Fibroblast of skin of left biceps (primary cell): ENCODE measurements at places on chromosomes 7 and 10.

GRCh38 chr7:43491984-43492383 is 90.9 kb upstream of the STK17A start:
- no peak for DNase-seq

GRCh38 chr7:19079066-19079465 is 38.4 kb downstream of the TWIST1 start:
- no peak for DNase-seq

DNA sequence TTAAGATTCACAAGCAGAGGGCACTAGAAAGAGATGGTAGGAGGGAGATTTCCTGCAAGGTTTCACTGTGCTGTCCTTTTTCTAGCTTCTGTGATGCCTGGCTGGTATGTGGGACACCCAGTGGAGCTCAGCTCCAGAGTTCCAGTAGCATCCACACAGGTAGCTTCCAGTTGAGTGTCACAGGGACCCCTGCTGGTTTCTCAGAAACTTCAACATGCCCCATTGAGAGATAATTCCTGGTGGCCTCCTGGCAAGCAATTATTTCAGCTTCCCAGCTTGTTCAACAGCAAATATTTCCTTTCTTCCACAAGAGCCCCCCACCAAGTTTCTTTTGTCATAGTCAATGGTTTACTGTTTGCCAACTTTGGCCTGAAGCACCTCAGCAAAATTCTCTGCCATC is 858.7 kb downstream of the REEP3 start:
- no peak for DNase-seq

GRCh38 chr10:103605359-103606096 is 112.0 kb downstream of the NEURL1 start:
- no peak for DNase-seq

GRCh38 chr7:108145401-108145800 is 15.2 kb upstream of the LAMB4 start:
- no peak for DNase-seq

- no peak for DNase-seq
These were observed 37.1 kb downstream of the GNG11 start for GRCh38 chr7:93958651-93959050.

- no peak for DNase-seq
These were observed 19.6 kb upstream of the AGBL3 start for GRCh38 chr7:134966691-134967090.

- no peak for DNase-seq
These were observed 79.2 kb downstream of the CCNY start for GRCh38 chr10:35415505-35415904.

GRCh38 chr7:77453531-77453930 is 37.4 kb upstream of the GSAP start:
- DNase-seq, result no peak

DNA sequence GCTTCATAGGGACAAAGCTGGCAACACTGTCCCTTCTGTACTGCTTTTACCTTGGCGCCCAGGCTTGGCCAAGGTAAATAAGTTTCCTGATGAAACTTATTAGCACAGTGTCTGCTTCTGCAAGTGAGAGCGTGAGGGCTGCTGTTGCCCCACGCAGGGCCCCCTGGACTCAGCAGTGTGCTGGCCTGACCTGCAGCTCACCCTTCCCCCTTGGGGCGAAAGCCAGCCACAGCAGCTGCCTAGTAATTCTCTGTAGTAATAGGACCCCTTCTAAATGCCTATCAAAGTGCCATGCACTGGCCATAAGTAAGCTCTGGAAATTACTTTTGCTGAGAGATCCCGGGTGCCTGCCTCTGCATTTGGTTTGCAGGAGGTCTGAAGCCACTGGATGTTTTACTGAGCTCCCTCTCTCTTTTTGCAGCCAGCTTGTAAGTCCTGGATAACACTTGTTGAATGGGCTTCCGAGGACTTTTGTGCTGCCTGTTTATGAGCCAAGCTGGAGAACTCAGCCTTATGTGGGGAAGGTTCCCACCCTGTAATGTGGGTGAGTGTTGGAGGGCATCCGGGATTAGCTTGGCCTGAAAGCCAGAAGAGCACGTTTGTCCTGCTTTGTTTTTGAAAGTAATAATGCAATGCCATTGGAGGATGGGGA is 293.9 kb downstream of the C7orf25 start:
- no peak for DNase-seq

DNA sequence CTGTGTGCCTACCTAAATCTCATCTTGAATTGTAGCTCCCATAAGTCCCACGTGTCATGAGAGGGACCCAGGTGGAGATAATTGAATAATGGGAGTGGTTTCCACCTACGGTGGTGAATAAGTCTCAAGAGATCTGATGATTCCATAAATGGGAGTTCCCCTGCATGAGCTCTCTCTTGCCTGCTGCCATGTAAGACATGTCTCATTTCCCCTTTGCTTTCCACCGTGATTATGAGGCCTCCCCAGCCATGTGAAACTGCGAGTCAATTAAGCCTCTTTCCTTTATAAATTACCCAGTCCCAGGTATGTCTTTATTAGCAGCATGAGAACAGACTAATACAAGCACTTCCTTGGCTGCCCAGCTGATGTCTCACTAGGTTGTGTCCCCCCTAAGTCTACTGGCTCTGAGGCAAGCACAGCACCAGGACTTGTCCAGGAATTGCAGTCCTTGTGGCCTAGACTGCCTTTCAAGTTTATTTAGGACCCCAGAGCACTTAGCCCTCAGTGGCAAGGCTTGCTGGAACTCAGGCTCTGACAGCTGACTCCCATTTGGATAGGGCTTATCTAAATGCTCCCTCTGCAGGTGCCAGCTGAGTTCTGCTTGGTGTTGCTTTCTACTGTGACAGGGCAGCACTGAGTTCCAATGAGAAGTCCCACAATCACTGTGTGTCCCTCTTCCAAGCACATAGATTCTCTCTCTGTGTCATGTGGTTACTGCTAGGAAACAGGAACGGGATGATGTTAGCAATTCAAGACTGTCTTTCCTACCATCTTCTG is 59.0 kb upstream of the TAS2R16 start:
- DNase-seq, result no peak
